NCI-H1930 (cell line): ENCODE measurements at places on chromosomes 3 and 15.

DNA sequence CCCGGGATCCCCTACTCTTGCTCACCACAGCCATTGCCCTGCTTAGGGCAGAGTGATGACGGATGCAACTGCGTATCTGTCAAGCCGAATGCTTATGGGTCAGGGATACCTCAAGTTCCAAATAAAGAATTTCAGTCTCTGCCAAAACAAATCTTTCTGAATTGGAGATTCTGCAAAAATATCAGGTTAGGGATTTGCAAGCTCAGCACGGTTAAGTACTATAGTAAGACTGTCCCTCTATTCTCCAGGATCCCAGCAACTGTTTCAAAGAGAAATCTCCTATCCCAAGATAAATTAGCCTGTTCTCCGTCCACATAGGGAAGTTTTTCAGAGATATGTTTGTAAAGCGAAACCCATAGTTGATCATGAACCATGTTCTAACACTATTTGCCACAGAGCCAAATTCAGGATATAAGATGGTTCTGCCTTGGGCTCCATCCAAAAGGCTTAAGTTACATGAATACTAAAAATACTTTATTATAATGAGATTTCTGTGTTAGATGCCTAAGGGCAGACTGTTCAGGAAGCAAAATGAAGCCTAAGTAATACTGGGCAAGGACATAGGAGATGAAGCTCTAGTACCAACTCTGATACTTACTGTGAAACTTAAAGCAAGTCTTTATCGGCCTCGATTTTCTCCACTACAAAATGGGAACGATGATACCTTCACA is 100.1 kb upstream of the LPP start:
- no peak for DNase-seq

DNA sequence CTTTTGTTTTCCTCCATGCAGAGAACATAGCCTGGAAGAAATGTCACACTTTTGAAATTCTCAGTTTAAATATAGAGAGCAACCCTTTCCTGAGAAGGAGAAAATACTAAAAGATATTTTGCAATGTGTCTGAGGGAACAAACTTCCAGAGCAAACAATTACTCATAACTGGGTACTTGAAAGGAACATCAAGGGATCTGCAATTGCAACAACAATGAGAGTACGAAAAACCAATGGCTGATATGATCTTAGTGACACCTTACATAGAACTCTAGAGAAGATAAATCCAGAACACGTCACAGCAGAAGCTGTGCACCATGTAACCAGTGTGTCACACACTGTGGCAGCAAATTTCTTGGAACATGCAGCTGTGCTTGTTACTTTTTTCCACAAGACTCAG is 14.6 kb upstream of the ARPP21 start:
- DNase-seq = no peak

DNA sequence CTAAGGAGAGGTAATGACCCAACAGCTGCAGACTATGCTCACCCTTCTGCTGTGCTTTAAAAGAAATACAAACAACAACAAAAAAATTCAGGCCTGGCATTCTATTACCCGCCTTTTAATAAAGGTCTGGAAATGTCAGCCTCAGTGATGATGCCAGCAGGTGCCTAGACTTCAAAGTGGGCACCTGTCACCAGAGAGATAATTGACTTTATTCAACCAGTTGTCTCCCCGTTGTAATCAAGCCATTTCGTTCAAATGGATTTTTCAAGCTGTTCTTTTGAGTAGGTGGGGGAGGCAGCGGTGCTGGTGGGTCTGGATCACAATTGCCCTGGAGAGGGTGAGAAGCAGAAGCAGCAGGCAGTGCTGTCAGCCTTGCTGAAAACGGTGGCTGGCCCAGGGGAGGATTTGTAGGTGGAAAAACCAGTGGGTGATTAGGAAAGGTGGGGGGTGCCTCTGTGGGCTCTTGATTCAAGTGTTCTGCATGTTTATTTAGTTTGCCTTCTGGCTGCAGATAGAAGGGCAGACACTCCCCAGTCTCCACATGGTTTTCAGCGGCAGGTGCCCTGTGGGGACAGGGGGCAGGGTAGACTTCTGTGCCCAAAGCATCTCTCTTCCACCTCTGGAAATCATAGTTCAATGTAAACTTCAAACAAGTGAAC is 300.2 kb upstream of the SLCO3A1 start:
- no peak for DNase-seq

DNA sequence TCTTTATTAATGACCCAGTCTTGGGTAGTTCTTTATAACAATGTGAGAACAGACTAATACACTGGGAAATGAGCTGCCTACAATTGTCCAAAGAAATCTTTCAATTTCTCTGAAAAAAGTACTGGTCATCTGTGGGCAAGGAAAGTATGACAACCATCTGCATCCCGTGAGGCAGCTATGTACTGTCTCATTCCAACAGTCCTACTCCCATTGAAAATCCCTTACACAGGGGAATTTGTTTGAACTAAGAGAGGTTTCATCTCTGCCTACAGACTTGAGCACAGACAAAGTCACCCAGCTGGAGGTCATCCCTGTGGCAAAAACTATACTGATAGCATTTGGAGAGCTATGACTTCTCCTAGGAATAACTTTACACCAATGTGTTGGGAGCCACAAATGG is 27.1 kb downstream of the SHC4 start:
- DNase-seq = no peak

GRCh38 chr3:195286115-195286872 is 15.3 kb upstream of the XXYLT1 start:
- no peak for DNase-seq

GRCh38 chr15:56471440-56472069 is 6.6 kb upstream of the MNS1 start:
- no peak for DNase-seq

- DNase-seq = no peak
Observed at GRCh38 chr3:195162033-195162669, 108.8 kb downstream of the XXYLT1 start.

GRCh38 chr15:82805994-82806406 is at the start of gene FSD2:
TSS of gene FSD2 (minus strand) at chr15:82806069. CDS start at chr15:82787390, 18,679 bp downstream.
- no peak for DNase-seq

- DNase-seq = no peak
Observed at GRCh38 chr3:18087988-18088387, 337.2 kb downstream of the SATB1 start.

GRCh38 chr3:44227632-44228031 is 14.1 kb upstream of the TOPAZ1 start:
- no peak for DNase-seq

DNA sequence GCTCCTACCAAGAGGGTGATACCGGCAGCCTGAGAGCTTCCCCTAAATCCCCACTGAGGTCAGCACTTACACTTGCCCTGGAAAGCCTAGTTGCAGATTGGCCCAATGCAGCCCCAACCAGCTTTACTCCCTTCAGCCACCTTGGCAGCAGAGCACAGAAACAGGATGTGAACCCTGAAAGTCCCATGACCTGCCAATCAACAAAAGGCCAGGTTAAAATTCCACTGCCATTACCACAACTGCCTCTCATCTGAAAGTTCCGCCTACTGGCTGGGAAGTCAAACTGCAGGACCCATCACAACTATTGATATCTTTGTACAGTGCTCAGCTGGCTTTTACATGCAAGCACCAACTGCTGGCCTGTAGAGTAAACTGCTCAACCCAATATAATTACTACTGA is 156.2 kb downstream of the ZMAT3 start:
- no peak for DNase-seq

- no peak for DNase-seq
Observed at GRCh38 chr3:123319760-123320159, 118.0 kb downstream of the SEC22A start.

- no peak for DNase-seq
Observed at GRCh38 chr3:87025661-87026645, 35.0 kb upstream of the VGLL3 start.

- no peak for DNase-seq
Observed at GRCh38 chr3:67529337-67529736, 125.1 kb downstream of the SUCLG2 start.

DNA sequence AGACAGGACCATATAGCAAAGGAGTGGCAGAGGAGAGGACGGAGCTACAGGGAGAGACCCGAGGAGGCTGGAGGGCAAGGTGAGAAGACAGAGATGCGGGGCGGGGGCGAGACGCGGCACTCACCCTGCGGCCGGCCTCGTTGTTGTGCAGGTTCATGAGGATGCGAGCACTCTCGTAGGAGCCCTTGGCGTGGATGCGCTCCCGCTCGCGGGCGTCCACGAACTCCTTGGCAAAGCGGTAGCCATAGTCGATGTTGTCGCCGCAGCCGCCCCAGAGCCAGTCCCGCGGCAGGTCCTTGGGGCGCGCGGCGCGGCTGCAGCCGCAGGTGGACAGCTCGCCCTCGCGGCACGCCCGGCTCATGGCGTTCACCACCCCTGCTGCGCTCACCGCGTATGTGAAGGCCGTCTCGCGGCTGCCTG is 12.9 kb downstream of the WNT5A start:
- no peak for DNase-seq

GRCh38 chr3:87044409-87044808 is 53.5 kb upstream of the VGLL3 start:
- no peak for DNase-seq

DNA sequence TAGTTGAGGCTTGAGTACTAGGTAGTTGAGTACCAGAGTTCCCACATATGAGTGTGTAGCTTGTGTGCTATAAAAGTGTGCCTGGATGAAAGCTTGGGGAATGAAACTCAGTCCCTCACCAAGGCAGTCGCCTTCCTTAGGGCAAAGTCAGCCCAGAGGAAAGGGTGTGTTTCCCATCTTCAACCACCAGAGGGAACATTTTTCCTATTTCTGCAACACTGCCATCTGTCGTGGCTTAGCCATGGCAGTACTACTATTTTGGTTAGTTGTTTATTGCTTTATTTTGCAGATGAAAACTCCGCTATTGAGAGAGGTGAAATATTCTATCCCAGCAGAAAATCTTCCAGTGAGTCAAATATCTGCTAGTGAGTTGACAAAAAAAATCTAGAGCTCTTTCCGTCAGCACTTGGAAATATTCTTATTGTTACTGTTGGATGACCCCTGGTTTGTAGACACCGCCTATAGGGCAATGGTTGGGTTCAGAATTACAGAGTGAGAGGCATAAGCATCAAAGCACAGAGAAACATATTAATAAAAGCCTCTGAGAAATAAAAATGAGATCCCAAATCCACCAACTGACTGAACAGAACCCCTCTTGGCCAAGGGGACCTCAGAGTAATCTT is 239.9 kb downstream of the CPNE4 start:
- DNase-seq = peak; percentile 2

DNA sequence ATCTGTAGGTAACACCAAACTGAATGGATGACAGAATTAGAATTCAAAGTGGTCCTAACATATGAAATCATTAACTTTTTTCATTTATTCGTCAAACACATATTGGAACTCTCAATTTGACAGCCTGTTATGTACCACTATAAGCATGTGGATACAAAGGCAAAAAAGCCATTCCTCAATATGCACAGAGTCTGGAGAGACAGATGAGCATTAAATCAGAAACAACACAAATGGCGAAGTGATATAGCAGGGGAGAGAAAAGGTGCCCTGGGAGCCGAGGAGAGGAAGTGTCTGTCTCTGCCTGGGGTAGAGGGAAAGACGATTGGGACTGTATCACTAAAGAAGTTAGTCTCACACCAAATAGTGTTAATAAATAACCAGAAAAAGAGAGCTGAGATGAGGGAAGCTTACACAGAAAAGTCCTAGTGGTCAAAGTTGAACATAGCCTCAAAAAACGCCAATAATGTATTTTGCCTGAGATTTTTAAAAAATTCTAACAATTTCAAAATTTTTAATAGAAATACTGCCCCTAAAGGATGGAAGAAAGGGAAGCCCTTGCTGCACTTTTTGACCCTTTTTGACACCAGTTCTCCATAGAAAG is 417.5 kb downstream of the TUSC7 start:
- no peak for DNase-seq

DNA sequence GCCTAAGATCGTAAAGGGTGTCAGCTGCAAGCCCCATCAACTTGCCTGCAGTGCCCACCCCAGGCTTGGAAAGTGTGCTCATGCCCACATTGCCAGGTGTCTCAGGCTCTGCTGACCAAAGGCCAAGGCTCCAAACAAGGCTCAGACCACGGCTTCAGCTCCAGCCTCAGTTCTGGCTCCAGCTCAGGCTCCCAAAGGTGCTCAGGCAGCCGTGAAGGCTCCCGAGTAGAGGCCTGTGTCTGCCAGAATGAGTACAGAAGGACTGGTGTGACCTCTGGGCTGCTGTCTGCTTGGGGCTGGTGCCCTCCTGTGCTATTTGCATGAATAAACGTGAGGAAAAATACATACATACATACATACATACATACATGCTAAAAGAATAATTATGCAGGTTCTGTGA is 27.9 kb upstream of the UACA start:
- no peak for DNase-seq

- no peak for DNase-seq
Observed at GRCh38 chr3:142947799-142948575, 15.5 kb downstream of the PAQR9 start.

DNA sequence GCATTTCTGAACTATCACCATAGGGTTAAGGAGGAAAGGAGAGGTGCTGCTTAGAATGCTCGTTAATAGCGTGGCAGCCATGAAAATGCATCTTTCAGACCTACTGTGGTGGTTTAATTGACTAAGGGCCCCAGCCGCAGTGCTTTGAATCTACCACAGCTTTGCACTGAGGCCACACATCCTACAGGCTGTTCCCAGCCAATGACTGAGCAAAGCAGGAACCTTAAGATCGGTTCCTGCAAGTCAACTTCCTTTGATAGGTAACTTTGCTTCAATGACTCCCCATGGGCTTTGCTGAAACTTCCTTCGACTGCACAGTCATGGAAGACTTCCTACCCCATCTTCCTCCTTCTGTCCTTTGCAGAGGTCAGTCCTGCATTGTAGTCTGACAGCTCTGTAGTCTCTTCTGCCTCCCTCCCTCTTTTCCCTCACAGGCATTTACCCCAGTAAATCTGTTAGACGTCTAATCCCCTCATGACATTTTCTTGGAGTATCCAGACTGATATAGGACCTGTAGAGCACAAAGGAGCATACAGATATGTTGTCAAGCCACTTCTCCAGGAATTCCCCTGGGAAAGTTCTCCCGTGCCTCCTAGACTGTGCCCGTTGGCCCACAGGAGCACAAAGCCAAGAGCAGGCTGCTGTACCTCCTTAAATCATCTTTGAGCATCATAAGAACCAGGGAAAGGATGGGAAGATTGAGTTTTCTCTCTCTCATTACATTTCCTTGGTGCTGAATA is 2.6 kb upstream of the BCL2A1 start:
- DNase-seq = no peak

DNA sequence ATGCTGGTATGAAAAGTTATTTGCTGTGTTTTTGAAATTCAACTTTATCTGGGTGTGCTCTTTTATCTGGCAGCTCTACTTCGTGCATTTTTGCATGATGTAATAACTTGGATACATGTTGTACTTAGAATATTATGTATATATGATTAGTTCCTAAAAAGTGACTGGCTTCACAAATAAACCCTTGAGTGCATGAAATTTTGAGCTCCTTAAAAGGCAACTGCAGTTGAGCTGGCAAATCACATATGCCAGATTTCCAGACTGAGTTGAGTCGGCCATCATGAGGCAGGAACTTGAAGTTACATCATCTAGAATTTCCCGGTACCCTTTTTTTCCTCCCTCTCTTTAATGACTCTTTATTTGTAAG is 162.5 kb downstream of the FNDC3B start:
- no peak for DNase-seq

- DNase-seq = no peak
Observed at GRCh38 chr3:106144030-106144429, 275.2 kb upstream of the CBLB start.
